Stimulated activated CD4-positive, alpha-beta T cell treated with anti-CD3 and anti-CD28 coated beads, Interleukin-4, amount 100 ng/mL, for 1 hour (primary cell): ENCODE measurements at places on chromosomes 4 and X.

DNA sequence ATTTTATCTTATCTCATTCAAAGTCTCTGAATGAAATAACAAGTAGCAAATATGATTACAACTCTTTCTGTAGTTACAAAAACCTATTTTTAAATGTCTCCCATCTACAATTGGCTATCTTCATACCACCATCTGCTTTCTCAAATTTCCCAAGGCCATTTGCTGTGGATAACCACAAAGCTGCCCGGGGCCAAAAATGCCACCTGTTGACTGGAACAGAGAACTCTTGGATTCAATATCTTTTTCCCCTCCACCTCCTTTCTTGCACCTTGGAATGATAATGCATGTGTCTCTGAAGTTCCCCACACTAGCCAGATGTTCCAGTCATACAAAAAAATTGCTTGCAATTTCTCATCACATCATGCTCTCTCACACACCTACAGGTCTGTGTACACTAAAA is 93.3 kb upstream of the SCML1 start:
- no peak for DNase-seq

- no peak for DNase-seq
These were observed 247.8 kb upstream of the DKK2 start for GRCh38 chr4:107283587-107284559.

DNA sequence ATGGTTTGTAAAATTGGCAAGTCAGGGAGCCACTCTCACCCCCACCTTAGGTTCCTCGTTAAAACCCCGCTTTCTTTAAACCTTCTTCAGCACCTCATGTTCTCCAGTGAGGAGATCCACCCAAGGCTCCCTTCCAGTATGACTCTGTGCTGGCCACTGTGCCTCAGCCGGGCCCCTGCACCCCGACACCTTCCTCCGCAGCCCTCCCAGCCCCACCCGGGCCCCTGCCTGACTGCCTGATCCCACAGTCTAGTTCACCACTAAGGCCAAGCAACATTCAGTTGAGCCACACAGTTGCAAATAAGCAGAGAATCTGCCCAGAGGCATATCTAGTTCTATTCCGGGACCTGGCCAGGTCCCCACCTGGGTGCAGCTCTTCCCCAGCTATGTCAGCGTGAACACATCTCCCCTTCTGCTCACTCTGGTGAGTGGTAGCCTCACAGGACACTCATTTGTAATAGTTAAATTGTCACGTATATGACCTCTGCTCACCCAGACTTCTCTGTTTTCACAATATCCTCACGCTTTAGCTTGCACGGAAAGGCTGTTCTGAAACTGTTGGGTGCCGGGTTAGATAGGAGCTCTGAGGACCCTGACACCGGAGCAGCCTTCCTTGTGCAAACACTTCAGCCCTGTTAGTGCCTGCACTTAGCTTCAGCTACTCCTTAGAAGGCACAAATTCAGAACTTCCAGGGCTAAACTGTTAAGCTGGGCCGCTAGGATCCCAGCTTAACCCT is 146.8 kb downstream of the DCTD start:
- DNase-seq = no peak

DNA sequence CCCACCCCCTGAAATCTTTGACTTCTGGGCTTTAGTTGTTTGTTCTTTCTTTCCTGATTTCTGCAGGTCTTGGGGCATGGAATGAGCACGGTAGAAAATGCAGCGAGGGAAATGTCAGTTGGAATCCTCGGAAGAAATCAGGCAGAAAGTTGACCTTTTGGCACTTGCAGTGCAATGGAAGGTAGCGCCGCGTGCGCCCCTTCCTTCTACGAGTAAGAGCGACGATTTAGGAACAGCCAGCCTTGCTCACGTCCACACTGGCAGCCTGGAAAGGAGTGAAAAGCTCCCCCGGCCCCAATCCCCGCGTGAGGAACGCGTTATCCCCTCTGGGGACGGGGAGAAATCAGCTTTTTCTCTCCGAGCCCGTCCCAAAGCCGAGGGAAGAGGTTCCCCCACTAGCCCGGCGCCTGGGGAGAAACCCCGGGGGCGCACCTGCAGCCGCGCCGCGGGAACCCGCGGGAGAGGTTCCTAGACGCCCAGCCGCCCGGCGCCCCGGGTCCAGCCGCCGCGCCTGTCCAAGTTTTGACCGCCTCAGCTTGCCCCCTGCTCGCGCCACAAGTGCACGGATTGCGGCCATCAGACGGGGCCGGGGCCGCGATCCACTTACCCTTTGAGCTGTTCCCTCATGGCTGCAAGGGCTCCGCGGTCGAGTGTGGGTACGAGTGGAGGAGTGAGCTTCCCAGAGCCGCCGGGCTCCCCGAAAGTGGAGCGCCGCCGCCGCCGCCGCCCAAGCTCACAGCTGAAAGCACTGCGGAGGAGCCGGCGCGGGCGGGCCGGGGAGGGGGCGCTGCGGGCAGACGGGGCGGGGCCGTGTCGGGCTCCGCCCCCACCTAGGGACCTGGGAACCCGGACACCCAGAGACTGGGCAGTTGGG is 194.6 kb upstream of the FTHL17 start:
- no peak for DNase-seq

DNA sequence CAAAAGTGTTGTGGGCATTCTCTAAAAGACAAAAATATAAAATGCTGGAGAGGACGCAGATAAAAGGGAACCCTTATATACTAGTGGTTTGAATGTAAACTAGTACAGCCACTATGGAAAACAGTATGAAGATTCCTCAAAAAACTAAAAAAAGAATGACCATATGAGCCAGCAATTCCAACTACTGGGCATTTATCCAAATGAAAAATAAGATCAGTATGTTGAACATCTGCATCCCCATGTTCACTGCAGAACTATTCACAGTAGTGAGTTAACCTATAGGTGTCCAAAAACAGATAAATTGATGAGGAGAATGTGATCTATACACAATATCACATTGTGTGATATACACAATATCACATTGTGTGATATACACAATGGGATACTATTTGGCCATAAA is 1615.3 kb downstream of the PCDH18 start:
- no peak for DNase-seq

DNA sequence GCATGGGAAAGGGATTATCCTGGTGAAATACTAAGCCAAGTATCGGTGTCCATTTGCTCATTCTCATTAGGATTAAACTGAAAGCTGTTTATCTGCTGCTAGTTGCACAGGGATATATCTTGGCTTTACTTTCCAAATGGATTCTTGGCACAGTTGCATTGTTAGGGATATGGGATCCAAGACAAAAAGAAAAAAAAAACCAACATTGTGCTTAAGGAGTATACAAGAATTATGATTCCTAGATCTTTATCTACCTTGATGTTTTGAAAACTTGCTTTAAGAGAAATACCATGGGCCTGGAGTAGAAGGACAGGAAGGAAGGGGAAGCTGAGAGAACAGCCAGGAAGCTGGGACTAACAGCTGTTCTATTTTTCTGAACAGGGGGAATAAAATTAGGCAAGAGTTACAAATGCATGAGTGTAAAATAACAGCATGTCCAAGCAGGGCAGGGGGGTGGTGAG is 107.6 kb downstream of the ATXN3L start:
- DNase-seq = no peak

DNA sequence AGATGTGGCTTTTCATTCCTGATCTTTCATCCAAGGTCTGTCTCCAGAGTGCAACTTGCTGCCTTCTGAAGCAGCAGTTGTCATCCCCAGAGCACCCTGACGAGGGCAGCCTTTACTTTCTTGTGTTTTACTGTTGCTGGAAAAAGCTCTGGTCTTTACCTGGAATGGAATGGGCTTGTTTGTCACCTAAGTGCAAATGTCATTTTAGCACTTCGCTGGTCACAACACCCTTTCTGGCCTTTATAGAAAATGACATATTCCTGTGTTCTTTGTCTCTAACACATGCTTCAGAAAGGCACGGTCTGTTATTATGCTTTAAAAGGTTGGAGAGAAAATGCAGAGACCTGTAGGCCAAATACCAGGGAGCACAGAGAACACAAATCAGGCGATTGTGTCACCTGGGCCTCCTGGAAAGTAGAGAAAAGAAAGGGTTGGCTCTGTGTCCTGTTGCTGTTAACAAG is 332.7 kb upstream of the IGFBP7 start:
- DNase-seq = no peak

DNA sequence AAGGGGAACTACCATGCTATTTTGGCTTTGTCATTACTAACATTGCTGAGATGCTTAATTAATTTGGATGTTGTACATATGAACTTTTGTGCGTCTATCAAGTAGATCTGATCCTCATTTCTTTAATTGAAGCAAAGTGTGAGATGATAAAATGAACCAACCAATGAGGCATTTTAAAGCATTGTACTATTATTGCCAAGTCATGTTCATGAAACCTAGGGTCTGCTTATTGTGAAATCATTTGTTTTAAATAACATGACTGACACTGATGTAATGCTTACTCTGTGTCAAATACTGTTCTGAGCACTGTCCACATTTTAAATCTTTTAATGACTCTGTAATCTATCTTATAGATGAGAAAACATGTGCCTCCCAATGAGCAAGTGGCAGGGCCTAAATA is 57.7 kb downstream of the C4orf33 start:
- no peak for DNase-seq

- DNase-seq = no peak
These were observed 187.4 kb downstream of the SOX3 start for GRCh38 chrX:140317462-140317861.
